ENCODE measurements at places on chromosomes 6 and 20.

GRCh38 chr20:22320245-22320915, 264.0 kb downstream of the FOXA2 start:
- no peak for DNase-seq

DNA sequence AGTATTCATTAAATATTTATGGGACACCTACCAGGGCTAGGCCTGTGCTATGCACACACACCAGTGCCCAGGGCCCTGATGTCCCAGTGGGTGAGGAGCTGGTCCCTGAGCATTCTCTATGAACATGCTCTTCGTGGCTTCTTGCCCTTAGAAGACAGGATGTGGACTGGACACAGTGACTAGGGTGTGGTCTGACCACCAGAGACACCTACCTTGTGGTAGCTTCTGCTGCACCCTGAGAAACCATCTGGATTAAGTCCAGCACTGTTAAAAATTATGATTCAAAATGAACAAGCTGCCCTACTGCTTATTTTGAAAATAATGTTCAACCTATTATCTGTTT, 112.9 kb upstream of the RPS6KA2 start:
- no peak for DNase-seq

GRCh38 chr20:37737826-37738420, 44.1 kb downstream of the CTNNBL1 start:
- no peak for DNase-seq

DNA sequence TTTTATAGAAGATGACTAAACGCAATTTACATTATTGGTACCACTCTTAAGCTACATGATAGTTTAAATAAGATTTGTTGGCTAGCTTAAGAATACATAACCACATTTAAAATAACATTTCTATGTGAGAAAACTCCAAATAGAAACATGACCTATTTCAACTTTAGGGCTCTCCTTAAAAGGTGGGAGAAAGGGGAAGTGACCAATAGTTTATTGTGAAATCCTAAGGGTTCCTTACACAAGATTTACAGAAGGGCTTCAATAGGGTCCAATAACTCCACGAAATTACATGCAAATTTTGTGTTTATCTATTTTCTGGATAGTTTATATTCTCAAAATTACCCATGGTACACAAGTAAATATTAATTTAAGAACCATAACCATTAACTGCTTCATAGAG, 91.6 kb upstream of the DST start:
- DNase-seq, result no peak

GRCh38 chr6:164045082-164045481, 630.6 kb downstream of the QKI start:
- no peak for DNase-seq

DNA sequence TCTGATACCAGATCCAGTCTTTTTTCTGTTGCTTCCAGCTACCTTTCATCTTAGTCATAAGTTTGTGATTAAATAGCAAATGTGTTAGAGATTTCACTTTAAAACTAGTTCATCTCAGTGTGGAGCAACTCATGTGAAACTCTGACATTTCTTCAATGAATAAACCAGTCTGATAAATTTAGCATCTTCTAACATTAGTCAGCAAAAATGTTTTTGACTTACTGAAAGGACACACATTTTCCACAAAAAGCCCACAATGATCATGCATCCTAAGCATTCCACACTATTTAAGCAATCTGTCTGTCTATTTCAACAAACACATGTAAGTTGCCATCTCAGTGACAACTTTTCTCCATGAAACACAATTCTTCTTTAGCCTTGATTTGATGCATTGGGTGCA, 222.2 kb upstream of the SLC35B3 start:
- DNase-seq, result no peak

DNA sequence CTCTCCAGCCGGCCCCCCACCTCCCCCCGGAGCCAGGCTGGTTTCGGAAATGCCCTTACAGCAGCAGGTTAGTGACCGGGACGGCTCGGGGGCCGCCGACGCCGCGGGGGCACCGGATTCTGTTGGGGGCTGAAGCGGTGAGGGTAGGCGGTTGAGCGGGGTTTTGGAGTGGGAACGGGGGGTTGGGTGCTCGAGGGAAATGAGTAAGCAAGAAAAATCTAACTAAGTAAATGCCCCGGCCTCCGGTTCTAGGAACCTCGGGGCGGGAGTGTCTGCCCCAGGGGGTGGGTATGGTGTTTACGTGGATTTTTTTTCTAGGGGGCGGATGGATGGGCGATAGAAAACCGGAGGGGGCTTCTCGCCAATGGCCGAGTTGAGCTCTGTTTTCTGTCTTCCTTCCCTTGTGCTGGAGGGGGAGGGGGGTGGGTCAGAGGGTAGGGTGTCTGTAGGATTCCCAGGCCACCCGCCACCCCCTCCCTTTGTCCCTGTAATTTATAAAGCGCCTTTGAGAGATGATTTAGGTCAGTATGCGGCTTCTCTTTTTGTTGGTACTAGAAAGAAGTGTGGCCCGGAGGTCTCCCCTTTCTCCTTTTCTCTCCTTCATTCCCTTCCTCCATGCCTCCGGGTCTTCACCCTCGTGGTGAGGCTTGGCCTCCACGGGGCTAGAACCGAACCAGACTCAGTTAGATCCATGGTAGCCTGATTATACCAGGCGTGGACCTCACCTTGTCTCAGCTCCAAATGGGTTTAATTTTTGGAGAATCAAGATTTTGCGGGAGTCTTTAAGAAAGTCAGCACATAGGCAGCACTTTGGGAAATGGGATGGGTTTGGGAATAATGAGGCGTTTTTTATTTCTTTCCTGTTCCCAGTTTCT, 2.3 kb downstream of the E2F3 start:
- peak; percentile 78 for DNase-seq

DNA sequence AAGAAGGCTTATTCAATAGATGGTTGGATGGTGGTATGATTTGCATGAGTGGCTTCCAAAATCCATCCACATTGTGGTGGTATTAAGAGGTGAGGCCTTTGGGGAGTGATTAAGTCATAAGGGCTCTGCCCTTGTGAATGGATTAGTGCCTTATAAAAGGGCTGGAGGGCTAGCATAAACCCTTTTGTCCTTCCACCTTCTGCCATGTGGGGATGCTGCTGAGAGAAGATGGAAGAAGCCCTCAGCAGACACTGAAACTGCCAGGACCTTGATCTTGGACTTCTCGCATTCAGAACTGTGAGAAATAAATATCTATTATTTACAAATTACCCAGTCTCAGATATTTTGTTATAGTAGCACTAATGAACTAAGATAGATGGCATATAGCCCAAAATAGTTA, 27.8 kb upstream of the SRPK1 start:
- DNase-seq, result no peak

DNA sequence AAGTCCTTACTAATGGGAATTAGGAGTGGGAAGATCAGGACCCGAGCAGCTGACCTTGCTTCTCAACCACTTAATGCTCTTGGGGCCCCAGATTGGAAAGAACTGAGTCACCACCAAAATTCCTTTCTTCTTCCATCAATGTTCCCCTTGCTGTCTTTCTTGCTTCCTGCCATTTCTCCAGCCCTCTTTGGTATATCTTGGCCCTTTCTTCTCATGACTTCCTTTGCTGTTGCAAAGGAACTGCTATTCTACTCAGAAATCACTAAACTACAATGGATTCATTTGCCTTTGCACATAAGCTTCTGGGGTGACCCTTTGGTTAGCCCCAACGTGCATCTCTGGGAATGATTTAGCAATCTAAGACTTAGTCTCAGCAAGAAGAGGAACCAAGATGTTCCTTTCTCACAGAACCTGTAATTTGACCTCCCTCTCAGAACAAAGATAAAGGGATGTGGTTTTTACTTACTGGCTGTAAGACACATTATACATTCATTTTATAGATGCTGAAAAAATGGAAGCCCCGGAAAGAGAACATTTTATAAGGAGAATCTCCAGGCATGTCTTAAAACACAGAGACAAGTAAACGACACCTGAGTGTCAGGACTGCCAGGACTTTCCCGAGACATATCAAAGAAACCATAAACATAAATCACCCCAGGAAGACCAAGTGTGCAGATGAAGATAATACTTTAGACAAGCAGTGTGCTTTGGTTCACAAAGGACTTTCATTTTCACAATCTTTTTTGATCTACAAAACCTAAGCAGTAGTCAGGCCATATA, 99.0 kb upstream of the TNFAIP3 start:
- no peak for DNase-seq

DNA sequence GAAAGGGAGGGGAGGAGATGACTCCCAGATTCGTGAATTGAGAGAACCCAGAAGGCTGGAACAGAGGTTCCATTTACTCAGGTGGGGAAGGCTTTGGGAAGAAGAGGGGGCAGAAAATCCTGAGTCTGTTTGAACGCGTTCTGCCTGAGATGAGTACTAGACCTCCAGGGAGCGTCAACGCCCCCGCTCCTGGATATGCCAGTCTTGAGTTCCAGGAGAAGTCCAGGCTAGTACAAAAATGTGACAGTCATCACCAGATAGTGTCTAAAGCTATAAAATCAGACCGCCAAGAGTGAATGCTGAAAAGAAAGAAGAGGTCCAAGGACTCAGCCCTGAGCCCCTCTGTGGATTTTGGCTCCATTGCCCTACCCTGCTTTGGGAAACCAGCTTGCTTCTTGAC, 8.6 kb downstream of the AHCY start:
- no peak for DNase-seq

GRCh38 chr20:32231847-32232246, 24.2 kb downstream of the POFUT1 start:
- DNase-seq, result peak; percentile 15

DNA sequence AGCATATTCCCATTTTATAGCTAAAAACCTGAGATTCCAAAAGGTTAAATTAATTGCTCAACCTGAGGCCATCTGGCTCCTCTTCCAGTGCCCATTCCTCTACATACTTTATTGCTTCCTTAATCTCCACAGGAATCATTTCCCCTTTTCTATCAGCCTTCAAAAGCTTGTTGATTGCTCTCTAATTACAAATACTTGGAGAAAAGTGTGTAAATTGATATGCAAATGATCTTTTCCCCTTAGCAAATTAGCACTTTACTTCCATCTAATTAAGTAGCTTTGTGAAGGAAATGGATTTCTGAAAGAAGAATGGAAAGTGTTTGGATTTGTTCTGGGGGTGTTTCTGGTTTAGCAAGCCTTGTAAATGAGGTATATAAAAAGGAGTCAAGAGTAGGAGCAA, 323.3 kb downstream of the GRIK2 start:
- DNase-seq, result no peak

DNA sequence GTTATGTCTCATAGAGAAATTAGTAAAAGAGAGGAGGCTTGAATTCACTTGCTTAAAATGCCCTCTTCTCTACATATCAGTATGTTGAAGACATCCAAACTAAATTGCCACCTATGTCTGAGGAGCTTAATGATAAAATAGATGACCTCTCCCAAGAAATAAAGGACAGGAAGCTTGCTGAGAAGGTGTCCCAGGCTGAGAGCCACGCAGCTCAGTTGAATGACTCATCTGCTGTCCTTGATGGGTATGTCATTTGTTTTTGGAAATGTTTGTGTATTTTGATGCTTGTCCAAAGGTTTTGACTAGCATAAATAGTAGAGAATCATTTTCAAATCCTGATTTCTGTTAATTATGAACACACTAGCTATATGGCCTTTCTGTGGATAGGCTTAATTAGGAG, 307.7 kb downstream of the ARHGAP18 start:
- no peak for DNase-seq

GRCh38 chr6:106102034-106102433, 15.9 kb downstream of the PRDM1 start:
- no peak for DNase-seq

Measured in activated T-cell treated with anti-CD3 and anti-CD28 coated beads for 4 hours (primary cell).